Stimulated activated CD4-positive, alpha-beta T cell treated with anti-CD3 and anti-CD28 coated beads, Interleukin-15, amount 100 ng/mL, for 48 hours (primary cell): ENCODE measurements at places on chromosomes 16 and 17.

- no peak for DNase-seq
Measured at GRCh38 chr16:64394061-64394460, 727.8 kb downstream of the CDH11 start.

DNA sequence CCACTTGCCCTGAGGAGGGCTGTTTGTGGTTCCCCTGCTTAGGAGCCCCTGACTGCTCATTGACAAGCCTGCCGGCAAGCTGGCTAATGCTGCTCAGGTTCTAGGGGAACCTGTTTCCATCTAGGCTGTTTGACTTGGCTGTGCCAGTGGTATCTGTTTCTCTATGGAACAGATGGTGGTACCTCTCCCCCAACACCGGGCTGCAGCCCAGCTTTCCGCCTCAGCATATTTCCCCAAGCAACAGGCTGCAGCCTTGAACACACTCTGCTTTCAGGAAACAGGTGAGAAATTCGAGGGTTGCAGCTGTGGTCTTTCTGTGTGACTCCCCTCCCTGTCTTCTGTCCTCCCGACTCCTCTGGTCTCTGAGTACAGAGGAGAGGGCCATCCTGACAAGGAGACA is 132.3 kb downstream of the TMEM132E start:
- no peak for DNase-seq

DNA sequence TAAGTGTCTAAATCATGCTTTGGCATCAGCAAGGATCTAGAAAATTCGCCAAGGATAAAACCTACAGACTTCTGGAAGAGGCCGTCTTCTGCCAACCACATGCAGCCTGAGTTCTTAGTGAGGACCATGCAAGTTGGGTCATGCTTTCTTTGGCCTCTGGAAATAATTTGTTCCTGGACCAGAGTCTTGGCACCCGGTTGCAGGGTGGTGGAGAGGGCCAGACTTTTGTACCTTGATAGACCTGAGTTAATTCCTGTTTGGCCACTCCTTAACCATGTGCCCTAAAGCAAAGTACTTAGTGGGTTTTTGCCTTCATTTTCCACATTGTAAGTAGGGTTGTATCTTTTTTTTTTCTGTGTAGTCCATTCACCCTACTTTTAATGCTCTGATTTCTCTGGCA is 283.4 kb upstream of the IRX5 start:
- no peak for DNase-seq

DNA sequence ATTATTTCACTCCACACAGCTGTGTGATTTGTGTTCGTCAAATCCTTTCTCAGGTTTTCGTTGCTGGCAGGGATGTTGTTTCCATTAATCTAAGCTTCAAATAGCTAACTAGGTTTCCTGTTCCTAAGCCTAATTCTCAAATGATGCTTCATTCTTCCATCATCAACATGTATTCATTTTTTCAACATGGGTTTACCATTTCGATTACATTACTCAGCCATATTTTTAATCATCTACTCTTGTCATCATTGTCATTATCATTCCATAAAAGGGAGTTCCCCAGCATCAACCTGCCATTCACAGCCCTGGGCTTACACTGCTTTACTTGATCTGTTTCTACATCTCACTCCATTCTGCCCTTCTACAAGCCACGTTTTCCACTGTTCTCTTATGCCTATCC is 33.3 kb upstream of the ANKFN1 start:
- DNase-seq = no peak

DNA sequence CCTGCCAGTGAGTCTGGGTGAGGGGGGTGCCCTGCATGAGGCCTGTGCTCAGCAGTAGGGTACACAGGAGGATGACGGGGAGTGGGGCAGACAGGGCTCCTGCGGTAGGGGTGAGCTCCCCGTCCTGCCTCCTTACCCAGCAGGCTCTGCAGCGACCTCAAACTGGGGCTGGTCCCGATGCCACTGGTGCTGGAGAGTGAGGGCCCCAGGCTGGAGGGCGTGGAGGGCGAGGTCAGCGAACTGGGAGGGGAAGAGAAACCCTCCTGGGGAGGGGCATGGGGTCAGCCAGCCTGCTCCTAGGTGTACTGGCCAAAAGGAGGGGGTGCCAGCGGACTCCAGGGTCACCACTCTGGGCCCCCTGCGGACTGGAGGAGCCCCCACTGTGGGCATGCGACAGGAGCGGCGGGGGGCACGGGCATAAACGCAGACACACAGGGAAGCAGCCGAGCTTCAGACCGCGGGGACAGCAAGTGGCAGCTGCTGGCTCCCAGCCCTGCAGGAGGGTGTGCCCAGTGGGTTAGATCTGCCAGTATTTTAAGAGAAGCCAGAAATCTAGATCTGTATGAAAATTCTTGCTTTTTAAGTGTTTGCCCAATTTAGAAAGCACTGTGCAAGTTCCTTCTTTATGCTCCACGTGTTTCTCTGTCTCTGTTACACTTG is 9.0 kb upstream of the VASN start:
- DNase-seq = no peak

DNA sequence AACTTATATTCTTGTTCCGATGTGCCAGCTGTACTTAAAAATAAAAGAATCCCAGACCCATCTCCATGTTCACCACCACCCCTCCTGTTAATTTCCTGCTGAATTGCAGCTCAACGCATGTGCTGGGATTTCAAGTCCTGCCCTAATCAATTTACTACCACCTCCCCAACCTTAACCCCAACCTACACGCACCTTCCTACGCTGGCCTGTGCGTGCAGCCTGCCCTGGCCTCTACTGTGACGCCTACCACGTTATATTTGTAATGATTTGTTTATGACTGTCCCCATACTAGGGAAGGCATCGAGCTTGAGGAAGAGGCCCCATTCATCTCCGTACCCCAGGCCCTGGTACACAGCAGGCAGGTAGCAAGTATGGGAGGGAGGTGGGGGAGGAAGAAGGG is 251.1 kb downstream of the MRTFB start:
- no peak for DNase-seq

- DNase-seq = no peak
Measured at GRCh38 chr16:4640572-4641305, 16.1 kb downstream of the MGRN1 start.

DNA sequence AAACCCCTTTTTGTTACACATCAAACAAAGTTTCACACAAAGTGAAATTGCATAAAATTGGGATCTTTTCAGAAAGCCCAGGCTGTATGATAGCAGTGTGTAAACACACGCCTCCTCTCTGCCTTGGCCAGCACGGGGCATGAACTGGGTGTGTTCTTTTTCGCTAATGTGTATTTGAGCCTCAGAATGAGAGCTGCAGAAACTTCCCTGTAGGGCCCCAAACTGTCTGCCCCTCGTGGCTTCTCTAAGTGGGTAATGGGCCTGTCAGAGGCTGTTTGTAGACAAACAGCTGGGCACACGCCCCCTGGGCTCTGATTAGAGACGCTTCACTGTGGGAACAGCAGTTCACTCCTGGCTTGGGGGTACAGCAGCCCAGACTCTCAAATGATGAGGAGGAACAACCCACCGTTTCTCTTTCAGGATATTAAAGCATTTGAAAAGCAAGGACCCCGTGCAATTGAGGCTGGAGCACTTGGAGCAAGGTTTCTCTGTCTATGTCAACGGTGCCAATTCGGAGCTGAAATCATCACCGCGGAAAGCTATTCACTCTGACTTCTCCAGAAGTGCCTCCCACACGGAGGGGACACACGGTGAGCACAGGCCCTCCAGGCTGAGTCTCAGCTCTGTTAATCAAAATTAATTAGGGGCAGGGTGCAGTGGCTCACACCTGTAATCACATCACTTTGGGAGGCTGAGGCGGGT is 78.4 kb downstream of the KATNIP start:
- DNase-seq = no peak
